ENCODE measurements at places on chromosomes 7 and 10. TPM values are rescaled to one million over a fixed set of nuclear protein-coding genes. Genes with fewer than 3 reads are reported as not detected.

DNA sequence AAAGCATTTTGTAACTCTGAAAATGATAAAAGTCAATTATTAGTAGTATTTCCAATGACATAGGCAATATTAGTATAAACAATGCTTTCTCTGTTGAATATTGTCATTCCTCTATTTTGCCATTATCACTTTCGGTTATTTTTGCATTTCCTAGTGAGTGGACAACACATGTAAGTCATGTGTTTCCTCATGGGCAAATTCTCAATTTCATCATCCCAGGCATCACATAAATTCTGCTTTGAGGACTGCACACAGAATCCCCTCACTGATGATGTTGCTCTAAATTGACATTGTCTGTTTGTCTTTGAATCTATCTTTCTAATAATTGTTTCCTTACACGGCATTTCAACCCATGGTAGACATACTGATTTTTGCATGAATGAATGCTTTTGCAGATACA lies 337.3 kb downstream of the GFRA1 start:
- no peak overlapping the region for H3K27ac ChIP-seq
- H3K36me3 ChIP-seq, result no peaks in the 10 kb centered on the region
- no peak for DNase-seq
- no peaks in the 10 kb centered on the region for H3K4me1 ChIP-seq
- H3K27me3 ChIP-seq, result no peaks in the 10 kb centered on the region

- peak overlapping the region; percentile 79 for H3K27ac ChIP-seq
- no peaks in the 10 kb centered on the region for H3K27me3 ChIP-seq
- no peak for DNase-seq
- no peak overlapping the region for H3K4me3 ChIP-seq
- H3K36me3 ChIP-seq, result no peaks in the 10 kb centered on the region
- H3K4me1 ChIP-seq, result no peaks in the 10 kb centered on the region
Measured at GRCh38 chr7:17646253-17646956, 293.9 kb downstream of the SNX13 start.

Gene RBAK
- 11.3 TPM for total RNA-seq

GRCh38 chr10:58955615-58956014 lies 220.8 kb upstream of the PHYHIPL start:
- no peaks in the 10 kb centered on the region for H3K27me3 ChIP-seq
- no peak overlapping the region for H3K4me3 ChIP-seq
- no peak overlapping the region for H3K27ac ChIP-seq

- H3K4me3 ChIP-seq, result no peak overlapping the region
- H3K36me3 ChIP-seq, result no peaks in the 10 kb centered on the region
- H3K4me1 ChIP-seq, result no peaks in the 10 kb centered on the region
- no peak for DNase-seq
- H3K27ac ChIP-seq, result no peak overlapping the region
- H3K27me3 ChIP-seq, result no peaks in the 10 kb centered on the region
Measured at GRCh38 chr7:142443216-142444010, 185.6 kb upstream of the PRSS58 start.

- H3K4me1 ChIP-seq, result no peaks in the 10 kb centered on the region
- no peak overlapping the region for H3K27ac ChIP-seq
- H3K36me3 ChIP-seq, result no peaks in the 10 kb centered on the region
- no peak overlapping the region for H3K4me3 ChIP-seq
- DNase-seq, result no peak
Measured at GRCh38 chr7:78232806-78233205, 434.2 kb downstream of the PHTF2 start.

Gene GPC2
- total RNA-seq, result 3.1 TPM

GRCh38 chr10:88289342-88289741 lies 293.8 kb downstream of the RNLS start:
- H3K27ac ChIP-seq, result no peak overlapping the region
- no peak overlapping the region for H3K4me3 ChIP-seq
- DNase-seq, result no peak
- H3K36me3 ChIP-seq, result no peaks in the 10 kb centered on the region
- H3K27me3 ChIP-seq, result no peaks in the 10 kb centered on the region

DNA sequence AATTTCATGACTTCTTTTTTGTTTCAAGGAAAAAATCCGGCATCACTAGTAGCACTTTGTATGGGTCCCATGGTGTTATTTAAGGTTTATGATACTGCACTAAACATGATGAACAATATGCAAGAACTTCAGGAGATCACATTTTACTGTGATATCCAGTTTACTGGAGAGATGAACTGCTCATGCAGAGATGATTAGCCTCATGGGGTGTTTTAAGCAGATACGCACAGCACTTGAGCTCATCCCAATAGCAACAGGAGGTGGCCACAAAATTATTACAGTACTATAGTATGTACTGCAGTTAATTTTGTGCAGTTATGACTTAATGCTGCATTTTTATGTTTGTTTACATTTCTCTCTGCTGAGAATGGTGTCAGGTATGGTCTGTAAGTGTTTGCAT lies 303.7 kb upstream of the PCDH15 start:
- no peak for DNase-seq
- no peak overlapping the region for H3K27ac ChIP-seq
- H3K4me1 ChIP-seq, result no peaks in the 10 kb centered on the region
- no peaks in the 10 kb centered on the region for H3K27me3 ChIP-seq
- no peaks in the 10 kb centered on the region for H3K36me3 ChIP-seq
- H3K4me3 ChIP-seq, result no peak overlapping the region

Gene SORBS1
- total RNA-seq, result 427 TPM

- H3K36me3 ChIP-seq, result no peaks in the 10 kb centered on the region
- H3K27me3 ChIP-seq, result no peaks in the 10 kb centered on the region
- peaks cover 8% of the 10 kb centered on the region for H3K4me1 ChIP-seq
- peak overlapping the region; percentile 98 for H3K27ac ChIP-seq
- peak; percentile 63 for DNase-seq
- H3K4me3 ChIP-seq, result peak overlapping the region; percentile 64
Measured at GRCh38 chr7:42237811-42238541, 967 bp upstream of the GLI3 start.

DNA sequence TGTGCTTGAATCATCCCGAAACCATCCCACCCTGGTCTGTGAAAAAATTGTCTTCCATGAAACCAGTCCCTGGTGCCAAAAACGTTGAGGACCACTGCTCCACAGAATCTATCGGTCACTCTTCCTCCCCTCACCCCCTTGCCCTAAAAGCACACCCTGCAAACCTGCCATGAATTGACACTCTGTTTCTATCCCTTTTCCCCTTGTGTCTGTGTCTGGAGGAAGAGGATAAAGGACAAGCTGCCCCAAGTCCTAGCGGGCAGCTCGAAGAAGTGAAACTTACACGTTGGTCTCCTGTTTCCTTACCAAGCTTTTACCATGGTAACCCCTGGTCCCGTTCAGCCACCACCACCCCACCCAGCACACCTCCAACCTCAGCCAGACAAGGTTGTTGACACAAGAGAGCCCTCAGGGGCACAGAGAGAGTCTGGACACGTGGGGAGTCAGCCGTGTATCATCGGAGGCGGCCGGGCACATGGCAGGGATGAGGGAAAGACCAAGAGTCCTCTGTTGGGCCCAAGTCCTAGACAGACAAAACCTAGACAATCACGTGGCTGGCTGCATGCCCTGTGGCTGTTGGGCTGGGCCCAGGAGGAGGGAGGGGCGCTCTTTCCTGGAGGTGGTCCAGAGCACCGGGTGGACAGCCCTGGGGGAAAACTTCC lies 784 bp upstream of the SERPINE1 start:
- H3K27ac ChIP-seq, result peak overlapping the region; percentile 29
- DNase-seq, result peak; percentile 65
- H3K4me3 ChIP-seq, result peak overlapping the region; percentile 33
- H3K27me3 ChIP-seq, result no peaks in the 10 kb centered on the region
- peaks cover 61% of the 10 kb centered on the region for H3K4me1 ChIP-seq

GRCh38 chr10:127737563-127738511 lies 852 bp downstream of the FOXI2 start:
- no peak for DNase-seq
- H3K27me3 ChIP-seq, result peaks cover 62% of the 10 kb centered on the region
- no peaks in the 10 kb centered on the region for H3K4me1 ChIP-seq
- no peak overlapping the region for H3K27ac ChIP-seq
- H3K4me3 ChIP-seq, result peak overlapping the region; percentile 38

DNA sequence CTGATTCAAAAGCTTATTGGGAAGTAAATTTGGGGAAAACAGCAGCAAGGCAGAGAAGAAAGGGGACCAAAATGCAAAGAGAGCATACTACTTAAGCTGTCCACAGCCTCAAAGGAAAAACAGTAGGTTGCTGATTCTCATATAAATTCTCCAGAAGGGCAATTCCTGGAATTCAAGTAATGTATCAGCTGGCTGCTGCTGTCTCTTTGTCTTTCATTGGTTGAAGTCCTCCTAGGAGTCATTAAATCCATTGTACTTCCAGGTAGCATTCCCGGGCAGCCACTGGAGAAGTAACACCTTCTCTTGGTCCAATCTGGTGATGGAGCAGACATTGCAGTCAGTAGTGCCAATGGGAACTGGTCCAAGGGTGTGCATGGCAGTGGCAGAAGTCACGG lies 22.7 kb downstream of the BET1 start:
- H3K4me3 ChIP-seq, result no peak overlapping the region
- no peaks in the 10 kb centered on the region for H3K4me1 ChIP-seq
- H3K36me3 ChIP-seq, result no peaks in the 10 kb centered on the region
- no peak for DNase-seq
- no peaks in the 10 kb centered on the region for H3K27me3 ChIP-seq
- no peak overlapping the region for H3K27ac ChIP-seq

DNA sequence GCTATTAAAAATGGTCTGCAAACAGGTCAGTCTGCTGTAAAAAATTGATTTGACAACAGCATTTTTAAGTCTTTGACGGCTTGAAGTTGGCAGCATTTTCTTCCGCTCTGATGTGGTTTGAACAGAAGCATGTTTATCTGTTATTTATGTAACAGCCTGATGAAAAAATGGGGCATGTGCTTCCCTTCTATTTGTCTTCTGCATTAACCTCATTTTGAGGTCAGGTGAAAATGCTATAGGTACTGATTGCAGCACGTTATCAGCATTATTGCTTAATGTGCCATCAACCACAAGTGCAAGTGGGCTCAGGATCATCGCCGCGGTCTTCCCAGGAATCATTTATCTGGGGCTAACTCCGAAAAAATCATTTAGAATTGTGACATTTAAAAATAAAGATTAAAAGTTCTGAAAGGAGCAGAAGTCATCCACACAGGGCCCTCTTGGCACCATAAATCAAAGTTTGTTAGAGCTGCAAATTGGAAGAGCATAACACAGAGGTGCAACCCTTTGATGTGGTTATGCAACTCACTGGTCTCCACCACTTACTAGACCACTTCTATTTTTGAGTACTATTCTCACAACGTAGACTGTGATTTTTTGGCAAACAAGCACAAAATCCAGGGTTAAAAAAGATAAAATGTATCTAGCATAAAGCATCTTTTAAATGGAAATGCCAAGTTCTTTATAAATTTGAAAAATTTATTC lies 307.7 kb downstream of the MDFIC start:
- DNase-seq, result no peak
- H3K36me3 ChIP-seq, result no peaks in the 10 kb centered on the region
- no peak overlapping the region for H3K4me3 ChIP-seq
- no peaks in the 10 kb centered on the region for H3K27me3 ChIP-seq
- no peak overlapping the region for H3K27ac ChIP-seq

DNA sequence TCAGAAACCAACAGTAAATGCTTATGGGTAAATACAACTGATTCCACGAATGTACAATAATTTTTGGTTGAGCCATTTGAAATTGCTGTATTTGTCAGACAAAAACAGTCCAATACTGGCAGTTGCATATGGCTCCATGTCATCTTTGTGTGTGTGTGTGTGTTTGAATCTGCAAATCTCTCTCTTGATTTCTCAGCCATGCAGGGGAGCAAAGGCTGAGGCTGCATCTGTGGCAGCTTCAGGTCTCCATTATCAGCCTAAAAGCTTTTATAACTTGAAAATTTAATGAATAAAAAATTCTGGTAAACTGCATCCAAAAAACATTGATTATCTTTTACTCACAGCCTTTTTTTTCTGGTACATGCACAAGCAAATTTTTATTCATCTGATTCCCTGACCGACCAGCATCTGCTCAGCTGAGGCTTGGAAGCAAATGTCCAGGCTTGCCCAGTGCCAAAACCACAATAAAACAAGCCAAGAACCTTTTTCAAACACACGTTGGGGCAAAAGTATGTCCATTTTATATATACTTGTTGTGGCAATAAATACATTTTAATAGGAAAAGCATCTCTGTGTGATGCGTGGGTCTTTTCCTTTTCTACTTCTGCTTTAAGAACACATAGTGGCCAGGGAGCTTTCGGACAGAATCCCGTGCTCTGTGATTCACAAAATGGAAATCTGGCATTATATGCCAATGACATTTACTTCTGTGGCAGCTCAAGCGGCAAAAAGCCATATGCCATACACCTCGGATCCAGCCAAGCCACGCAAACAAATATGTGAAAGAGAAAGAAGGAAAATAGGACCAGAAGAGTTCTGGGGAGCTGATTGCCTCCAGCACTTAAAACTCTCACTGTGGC lies 275.6 kb upstream of the AOAH start:
- no peaks in the 10 kb centered on the region for H3K36me3 ChIP-seq
- peak overlapping the region; percentile 34 for H3K27ac ChIP-seq
- H3K4me3 ChIP-seq, result no peak overlapping the region
- H3K4me1 ChIP-seq, result no peaks in the 10 kb centered on the region

Gene SUGCT
- total RNA-seq, result 2.7 TPM

DNA sequence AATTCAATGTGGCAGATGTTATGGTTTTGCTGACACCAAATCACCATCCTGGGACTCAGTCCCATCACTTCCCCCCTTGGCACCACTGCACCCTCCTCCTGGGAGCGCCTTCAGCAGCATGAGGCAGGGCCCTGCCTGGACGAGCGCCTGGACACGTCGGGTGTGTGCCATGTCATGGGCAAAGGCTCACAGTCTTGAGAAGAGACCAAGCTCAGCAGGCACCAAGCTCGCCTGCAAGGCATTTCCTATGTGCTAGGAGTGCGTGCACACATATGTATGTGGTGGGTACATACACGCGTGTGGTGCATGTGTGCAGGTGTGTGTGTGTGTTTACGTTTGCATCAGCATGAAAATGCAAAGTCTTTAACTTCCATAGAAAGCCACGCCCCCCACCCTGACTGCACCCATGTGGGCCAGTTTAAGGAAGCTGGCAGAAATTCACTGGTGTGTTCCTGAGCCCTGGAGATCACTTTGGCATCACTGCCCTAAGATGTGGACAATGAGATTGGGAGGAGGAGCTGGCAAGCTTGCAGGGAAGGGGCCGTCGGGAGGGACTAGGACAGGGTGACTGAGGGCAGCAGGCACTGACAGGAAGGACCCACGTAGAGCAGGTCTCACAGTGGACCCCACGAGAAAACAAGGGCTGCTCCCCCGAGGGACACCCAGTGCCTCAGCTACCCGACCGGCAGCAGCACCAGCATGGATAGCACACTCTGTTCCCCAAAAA lies 169.9 kb upstream of the PPP2R2D start:
- no peaks in the 10 kb centered on the region for H3K36me3 ChIP-seq
- H3K4me1 ChIP-seq, result peaks cover 14% of the 10 kb centered on the region
- no peaks in the 10 kb centered on the region for H3K27me3 ChIP-seq

- H3K27ac ChIP-seq, result no peak overlapping the region
- no peak overlapping the region for H3K4me3 ChIP-seq
- no peak for DNase-seq
- no peaks in the 10 kb centered on the region for H3K36me3 ChIP-seq
- H3K4me1 ChIP-seq, result no peaks in the 10 kb centered on the region
Measured at GRCh38 chr7:84901366-84901765, 285.5 kb downstream of the SEMA3D start.

Gene FAM25C
- total RNA-seq, result not detected

Gene VAX1
- not detected for total RNA-seq

GRCh38 chr10:86340991-86341260 lies 25.7 kb downstream of the GRID1 start:
- no peaks in the 10 kb centered on the region for H3K36me3 ChIP-seq
- peaks cover 3% of the 10 kb centered on the region for H3K4me1 ChIP-seq
- no peak overlapping the region for H3K4me3 ChIP-seq
- no peaks in the 10 kb centered on the region for H3K27me3 ChIP-seq

- no peak overlapping the region for H3K27ac ChIP-seq
- H3K4me3 ChIP-seq, result no peak overlapping the region
- H3K27me3 ChIP-seq, result no peaks in the 10 kb centered on the region
- peak; percentile 68 for DNase-seq
- peaks cover 7% of the 10 kb centered on the region for H3K4me1 ChIP-seq
Measured at GRCh38 chr7:28062197-28062991, 118.2 kb downstream of the JAZF1 start.

Gene KLF14
- total RNA-seq, result not detected
